ENCODE measurements at places on chromosomes 1 and 21.

GRCh38 chr21:16535102-16535422 is 805.3 kb downstream of the USP25 start:
- no peak for DNase-seq

GRCh38 chr1:157115851-157116736 is 16.5 kb upstream of the ETV3L start:
- DNase-seq, result no peak

DNA sequence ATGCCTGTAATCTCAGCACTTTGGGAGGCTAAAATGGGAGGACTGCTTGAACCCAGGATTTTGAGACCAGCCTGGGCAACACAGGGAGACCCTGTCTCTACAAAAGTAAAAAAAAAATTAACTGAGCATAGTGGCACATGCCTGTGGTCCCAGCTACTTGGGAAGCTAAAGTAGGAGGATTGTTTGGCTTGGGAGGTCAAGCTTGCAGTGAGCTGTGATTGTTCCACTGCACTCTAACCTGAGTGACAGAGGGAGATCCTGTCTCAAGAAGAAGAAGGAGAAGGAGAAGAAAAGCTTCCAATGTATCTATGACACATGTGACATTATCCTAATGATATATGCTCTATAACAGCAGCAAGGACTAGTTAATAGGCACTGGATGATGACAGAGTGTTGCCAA is 20.1 kb upstream of the ARHGAP29 start:
- DNase-seq, result no peak

DNA sequence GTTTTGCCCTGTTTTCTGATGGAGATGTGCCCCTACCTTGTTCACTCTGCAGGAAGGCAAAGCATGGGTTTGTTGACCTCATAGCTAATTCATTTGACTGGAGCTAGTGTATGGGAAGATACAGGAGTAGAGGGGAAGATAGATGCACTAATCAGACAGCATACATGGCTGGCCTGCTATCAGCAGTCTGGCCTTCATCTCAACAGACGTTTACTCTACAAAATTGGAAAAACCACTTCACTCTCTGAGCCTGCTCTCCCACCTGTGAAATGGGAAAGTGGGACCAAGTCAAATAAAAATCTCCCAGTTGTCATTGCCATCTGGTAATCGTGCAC is 235.2 kb upstream of the RAB4A start:
- no peak for DNase-seq

DNA sequence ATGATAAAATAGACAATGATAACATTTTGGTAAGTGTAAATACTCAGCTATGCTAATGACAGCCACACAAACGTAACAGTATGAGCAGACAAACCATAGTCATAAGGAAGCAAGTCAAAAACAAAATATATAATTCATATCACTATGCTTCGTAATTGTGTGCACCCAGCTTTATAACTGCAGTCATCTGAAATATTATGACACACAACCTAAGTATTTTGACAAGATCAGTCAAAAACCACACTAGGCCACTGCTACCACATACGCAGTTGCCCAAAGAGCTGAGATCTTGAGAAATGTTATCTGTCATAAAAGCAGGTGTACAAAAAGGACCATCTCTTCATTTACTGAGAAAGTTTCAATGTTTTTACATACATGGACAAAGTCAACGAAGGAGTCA is 26.0 kb downstream of the RNASEL start:
- DNase-seq, result no peak

DNA sequence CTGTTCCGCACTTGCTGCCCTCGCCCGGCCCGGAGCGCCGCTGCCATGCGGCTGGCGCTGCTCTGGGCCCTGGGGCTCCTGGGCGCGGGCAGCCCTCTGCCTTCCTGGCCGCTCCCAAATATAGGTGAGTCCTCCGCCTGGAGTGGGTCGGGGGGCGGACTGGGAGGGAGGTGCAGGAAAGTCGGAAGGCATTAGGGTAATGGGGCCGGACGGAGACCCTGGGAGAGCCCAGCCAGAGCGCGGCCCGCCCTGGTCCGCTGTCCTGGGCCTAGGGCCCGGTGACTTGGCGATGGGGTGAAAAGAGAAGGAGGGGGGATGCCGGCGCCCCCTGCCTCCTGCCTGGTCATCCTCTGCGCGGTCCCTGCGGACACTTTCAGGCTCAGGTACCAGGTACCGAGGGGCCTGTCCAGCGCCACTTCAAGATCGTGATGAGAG is 243 bp downstream of the ADAM15 start:
- DNase-seq, result no peak

DNA sequence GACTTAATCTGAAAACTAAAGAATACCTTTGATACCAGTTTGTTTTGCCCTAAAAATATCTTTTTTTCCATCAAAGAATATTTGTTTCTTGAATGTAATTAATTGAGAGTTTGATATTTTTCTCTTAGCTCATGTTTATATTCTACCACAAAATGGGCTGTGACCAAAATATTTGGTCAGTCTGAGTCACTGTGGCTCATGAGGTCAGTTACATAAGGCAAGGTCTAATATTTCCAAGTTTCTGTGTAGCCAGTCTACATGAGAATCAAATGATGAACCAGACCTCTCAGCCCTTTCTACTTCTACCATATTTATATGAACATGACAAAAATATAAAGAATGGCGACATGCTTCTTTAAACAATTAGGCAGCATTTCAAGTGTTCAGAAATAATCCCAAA is 83.0 kb upstream of the IVNS1ABP start:
- DNase-seq, result no peak

DNA sequence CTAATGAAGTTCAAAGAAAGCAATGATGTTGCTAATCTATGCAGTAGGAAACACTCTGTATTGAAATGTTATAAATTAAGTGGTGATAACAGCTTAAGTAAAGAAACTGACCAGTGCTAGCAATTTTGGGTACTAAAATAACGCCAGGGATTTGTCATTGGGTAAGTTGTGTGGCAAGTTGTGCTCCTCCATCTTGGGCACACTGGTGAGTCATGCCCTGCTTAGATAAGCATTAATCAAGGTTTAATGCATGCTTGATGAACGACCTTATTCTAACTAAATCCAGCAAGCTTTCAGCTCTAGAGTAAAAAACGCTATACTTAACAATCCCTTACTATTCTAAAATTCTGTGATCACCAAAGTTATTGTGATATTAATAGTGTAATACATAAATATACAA is 25.2 kb downstream of the VAMP4 start:
- no peak for DNase-seq

- no peak for DNase-seq
Observed at GRCh38 chr1:13675151-13675651, 24.8 kb upstream of the PRDM2 start.

DNA sequence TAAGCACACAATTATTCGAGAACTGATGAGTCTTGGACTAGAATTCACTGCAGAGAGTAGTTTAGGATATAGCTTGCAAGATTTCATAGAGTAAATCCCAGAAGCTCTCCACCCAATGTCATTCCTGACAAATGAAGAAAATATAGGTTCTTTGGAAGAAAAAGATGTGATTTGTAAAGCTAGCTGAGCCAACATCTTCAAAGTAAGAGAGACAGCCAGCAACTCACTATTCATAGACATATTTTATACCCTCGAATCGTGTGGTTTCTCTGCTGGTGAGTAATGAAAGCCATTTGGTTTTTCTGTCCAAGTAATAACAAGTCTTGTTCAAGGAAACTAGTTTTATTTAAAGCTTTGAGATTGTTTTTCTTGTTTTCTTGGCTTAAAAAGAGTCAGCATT is 165.7 kb upstream of the SYT6 start:
- no peak for DNase-seq

- no peak for DNase-seq
Observed at GRCh38 chr1:180193141-180194047, 36.7 kb upstream of the LHX4 start.

DNA sequence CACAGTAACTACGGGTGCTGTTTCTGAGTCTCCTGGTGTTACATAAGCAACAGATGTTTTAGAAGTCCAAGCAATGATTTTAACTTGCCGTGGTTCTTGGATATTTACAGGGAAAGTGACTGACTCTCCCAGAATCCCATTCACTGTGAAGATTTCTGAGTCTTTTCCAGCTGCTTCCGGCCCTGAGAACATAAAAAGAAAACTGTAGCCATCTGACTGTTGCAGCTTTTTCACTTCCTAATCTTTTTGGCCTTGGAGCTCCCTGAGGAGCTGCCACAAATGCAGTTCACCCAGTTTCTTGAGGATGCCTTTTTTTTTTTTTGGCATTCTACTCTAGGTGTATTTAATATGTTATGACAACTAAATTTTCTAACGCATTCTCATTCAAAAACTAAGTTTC is 13.7 kb downstream of the CD84 start:
- no peak for DNase-seq

DNA sequence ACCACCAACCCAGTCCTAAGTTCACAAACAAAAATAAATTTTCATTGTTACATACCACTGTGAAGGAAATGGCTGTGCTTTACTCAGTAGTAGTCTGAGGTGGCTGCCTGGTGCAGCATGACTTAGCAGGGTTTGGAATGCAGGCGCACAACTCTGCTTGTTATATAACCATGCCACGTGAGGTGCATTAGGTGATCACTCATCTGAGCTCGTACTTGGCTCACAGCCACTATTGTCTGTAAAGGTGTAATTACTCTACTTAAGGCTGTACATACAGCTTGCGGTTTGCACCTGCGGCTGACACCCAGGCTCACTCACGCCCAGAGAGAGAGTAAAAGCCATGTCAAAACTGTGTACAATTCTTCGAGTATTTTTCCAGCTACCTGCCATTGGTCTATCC is 599.4 kb downstream of the LTN1 start:
- no peak for DNase-seq

DNA sequence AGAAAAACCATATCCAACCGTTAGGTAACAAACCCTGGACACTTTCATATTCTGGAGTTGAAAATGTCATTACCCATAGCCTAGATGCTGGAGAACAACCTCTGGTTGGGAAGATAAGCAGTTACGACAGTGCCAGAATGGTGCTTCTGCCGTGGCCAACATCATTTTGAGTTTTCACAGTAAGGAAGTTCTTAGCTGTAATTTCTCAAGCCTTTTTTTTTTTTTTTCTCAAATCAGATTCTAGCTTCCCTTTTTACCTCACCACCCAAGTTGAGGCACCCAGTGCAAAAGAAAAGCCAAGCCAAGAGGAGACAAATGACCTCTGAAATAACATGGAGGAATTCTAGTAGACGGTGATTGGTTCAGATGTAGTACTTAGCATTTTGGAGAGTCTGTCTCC is 21.8 kb downstream of the PPT1 start:
- no peak for DNase-seq
